ENCODE measurements at places on chromosomes 13 and 19.

GRCh38 chr13:43872181-43872580 is 7.4 kb downstream of the CCDC122 start:
- DNase-seq: no peak

DNA sequence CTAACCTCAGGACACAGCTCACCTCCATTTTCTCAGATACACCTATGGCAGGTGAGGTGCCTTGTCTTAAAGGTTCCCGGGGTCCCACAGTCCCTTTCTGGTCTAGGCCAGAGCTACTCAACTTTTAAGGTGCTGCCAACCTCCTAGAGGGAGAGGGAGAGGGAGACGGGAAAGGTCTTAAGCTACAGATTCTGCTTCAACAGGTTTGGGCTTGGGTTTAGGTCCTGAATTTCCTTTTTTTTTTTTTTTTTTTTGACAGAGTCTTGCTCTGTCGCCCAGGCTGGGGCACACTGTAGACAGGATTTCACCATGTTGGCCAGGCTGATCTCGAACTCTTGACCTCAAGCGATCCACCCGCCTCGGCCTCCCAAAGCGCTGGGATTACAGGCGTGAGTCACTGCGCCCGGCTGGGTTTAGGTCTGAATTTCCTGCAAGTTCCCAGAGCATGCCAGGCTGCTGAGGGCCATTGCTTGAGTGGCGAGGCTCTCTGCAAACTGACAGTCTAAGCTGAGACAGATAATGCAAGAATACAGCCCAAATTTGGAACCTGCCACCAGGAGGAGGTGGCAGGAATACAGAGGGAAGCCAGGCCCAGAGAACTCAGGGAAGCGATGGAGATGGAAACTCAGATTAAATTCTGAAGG is 7.8 kb upstream of the SYCN start:
- no peak for DNase-seq

DNA sequence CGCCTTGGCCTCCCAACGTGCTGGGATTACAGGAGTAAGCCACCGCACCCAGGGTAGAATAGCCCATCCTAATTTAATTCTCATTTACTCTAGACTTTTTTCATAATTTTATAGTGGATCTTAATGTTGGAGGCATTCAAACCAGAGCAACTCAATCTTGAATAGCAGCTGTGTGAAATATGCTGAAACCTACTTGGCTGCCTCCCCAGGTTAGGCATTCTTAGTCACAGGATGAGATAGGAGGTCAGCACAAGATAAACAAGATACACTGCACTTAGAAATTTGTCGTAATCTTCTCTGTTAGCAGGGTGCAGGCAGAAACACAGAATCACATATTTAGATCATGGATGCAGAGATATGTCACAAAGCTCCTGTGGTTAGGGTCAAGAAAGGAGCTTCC is 2.7 kb upstream of the ZNF43 start:
- no peak for DNase-seq

GRCh38 chr13:39784347-39784746 is 128.9 kb downstream of the COG6 start:
- DNase-seq: no peak

DNA sequence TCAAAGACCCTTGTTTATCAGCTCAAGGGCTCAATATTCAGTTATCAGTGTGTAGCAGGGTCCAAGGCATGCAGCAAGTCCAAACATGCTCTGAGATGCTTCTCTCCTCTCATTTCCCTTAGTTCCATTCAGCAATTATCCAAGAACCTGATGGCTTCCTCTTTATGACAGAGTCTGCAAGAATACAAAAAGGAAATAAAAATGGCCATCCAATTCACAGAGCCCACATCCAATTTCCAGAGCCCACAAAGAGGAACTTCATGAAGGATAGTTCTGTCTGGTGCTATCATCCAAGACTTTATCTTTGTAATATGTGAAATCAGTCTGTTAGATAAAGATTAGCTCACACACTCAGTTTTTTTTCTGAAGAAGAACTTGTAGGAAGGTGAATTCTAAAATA is 217.2 kb downstream of the LACC1 start:
- DNase-seq: no peak
